ENCODE measurements at places on chromosomes 5 and 9.

- no peak for DNase-seq
Observed at GRCh38 chr5:64273276-64273675, 107.6 kb downstream of the RNF180 start.

GRCh38 chr9:111661802-111662521 lies 557 bp downstream of the GNG10 start:
- DNase-seq = peak; percentile 57

DNA sequence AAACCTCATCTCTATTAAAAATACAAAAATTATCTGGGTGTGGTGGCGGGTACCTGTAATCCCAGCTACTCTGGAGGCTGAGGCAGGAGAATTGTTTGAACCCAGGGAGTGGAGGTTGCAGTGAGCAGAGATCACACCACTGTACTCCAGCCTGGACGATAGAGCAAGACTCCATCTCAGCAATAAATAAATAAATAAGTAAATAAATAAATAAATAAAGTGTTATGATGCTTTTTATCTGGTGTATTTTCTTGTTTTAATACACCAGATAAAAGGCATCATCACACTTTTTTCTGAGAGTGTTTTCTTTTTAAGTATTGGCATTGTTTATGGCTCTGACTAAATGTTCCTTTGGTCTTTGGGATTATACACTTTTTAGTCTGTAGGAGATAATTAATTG lies 24.2 kb upstream of the LECT2 start:
- no peak for DNase-seq

DNA sequence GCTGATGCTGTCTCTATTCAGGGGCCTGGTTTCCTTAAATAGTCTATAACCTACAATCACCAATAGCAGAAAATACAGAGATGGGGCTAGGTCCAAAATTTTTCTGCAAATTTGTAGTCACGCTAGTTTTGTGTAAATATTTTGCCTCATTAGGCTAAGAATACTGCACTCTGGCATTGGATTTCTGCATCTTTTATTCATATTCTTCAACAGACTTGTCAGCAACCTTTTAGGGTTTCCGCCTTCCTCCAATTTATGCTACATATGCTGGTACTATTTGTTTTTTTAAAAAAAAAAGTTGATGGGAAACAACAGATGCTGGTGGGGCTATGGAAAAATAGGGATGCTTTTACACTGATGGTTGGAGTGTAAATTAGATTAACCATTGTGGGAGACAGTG lies 202.3 kb downstream of the GABRB2 start:
- DNase-seq = no peak

DNA sequence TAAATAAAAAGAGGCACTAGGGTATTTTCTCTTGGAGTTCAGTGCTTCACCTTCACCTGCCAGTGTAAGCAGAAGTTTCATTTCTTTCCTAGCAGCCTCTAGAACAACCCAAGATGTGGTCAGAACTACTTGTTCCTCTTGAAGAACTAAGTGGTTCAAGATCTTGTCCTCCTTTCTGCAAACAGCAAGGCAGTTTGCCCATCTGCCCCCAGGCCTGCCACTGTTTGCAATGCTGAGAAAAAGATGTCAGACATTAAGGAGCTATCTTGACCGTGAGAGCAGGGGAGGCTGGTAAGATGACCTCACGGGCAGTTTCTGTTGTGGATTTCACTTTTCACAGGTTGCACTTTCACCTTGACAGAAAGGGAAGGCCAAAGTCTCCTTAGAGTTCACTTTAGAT lies 52.0 kb upstream of the KLF4 start:
- no peak for DNase-seq

GRCh38 chr5:6554812-6555211 lies 78.0 kb downstream of the NSUN2 start:
- no peak for DNase-seq

DNA sequence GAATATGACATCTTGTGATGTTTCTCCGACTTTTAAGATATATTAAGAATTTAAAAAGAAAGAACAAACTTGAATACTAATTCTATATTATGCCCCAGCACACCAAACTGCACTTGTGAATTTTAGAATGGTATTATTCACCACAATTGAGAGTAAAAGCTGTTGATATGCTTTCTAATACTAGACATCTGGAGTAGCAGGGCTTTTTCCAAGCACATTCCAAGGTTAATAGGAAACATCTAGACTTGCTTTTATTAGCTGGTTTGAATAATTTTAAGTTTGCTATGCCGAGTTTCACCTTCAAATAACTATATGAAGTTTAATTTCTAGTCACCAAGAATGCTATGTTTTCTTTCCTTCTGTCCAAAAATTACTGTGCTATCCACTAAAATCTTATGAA lies 13.5 kb downstream of the NREP start:
- no peak for DNase-seq

- no peak for DNase-seq
Observed at GRCh38 chr9:136179101-136179616, 25.8 kb downstream of the LHX3 start.

GRCh38 chr9:97354637-97355036 lies 47.2 kb downstream of the CCDC180 start:
- DNase-seq = no peak

- DNase-seq = no peak
Observed at GRCh38 chr5:15620501-15620900, 120.5 kb downstream of the FBXL7 start.

DNA sequence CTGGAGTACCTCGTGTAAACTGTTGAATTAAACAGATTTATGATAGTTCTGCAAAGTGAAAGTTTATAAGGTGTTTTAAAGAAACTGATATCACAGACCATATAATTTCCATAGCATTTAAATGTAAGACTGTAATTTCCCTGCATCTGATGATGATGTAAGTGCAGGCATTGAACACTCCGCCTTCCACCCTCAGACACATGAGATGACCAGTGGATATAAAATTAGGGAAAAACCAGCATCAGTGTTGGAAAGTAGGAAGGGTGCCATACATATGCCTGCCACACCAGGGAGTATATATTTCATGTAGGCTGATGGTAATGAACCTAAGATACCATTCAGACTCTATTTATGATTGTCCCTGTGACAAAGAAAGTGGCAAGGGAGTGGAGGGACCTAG lies 519.2 kb downstream of the ACTL7B start:
- DNase-seq = no peak

DNA sequence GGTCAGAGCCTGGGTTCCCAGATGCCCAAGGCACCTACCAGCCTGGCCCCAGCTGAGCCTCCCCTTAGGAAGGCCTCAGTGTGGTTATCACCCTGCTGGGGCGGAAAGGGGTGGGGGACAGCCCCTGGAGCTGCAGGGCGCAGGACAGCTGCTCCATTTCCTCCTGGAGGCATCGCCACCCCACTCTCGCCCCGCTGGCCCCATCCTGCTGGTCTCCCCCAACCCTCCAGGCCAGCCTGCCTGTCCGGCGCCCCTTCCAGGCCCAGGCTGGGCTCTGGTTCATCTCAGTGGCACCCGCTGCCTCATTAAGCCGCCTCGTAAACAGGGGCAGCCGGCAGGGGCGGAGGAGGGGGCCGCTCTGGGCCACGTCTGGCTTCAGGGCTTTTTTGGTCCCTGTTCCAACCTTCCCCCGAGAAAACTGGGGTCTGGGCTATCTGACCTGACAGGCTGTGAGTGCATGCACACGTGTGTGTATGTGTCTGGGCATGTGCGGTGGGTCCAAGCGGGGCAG lies 30.8 kb upstream of the ENHO start:
- no peak for DNase-seq

- no peak for DNase-seq
Observed at GRCh38 chr5:170782438-170782837, 1.1 kb upstream of the GABRP start.

GRCh38 chr5:163916376-163916775 lies 411.0 kb downstream of the MAT2B start:
- no peak for DNase-seq

DNA sequence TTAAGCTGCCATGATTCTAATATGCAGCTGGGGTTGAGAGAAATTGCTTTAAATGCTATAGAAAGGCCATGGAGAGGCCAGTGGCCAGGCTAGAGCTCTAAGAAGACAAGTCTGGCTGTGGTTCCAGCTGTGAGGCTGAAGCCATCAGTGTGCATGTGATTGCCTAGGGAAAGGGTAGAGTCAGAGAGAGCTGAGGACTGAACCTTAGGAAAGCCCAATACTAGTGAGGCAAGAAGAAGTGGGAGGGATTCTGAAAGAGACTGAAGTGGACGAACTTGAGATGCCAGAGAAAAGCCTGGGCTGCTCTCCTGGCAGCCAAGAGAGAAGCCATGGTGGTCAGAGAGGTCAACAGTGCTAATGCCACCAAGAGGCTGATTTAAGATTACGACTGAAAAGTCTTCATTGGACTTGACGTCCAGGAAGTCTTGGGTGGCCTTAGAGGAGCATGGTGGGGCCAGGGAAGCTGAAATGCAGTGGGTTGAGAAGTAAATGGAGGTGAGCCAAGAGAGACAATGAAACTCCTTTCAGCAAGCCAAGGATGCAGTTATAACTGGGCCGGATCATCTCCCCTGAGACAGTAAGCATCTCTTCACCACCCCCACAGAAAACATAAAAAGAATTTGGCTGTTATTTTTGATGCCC lies 133.2 kb downstream of the TMEM174 start:
- DNase-seq = no peak

DNA sequence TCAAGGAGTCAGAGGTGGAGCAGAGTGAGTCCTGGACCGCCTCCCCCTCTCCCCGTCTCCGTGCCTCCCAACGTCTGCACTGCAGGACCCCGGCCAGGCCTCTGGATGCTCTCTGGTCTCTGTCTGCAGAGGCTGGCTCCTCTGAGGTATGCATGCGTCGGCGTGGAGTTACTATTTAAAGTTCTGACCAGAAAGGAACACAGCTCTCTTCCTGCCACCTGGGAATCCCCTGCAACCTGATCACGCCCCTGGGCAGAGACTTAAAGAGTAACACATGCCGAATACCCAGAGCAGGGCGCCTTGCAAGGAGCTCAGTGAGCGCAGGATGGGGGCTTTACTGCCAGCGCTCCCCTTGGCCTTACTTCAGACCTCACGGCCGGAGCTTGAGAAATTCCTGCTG lies 16.0 kb downstream of the ANXA6 start:
- peak; percentile 74 for DNase-seq

- DNase-seq = no peak
Observed at GRCh38 chr5:1278216-1278615, 16.7 kb downstream of the TERT start.

Data from CD4-positive, CD25-positive, alpha-beta regulatory T cell (primary cell).